ENCODE measurements at places on chromosomes 3 and 15.

- DNase-seq, result no peak
Observed at GRCh38 chr15:73335471-73335870, 33.3 kb downstream of the HCN4 start.

DNA sequence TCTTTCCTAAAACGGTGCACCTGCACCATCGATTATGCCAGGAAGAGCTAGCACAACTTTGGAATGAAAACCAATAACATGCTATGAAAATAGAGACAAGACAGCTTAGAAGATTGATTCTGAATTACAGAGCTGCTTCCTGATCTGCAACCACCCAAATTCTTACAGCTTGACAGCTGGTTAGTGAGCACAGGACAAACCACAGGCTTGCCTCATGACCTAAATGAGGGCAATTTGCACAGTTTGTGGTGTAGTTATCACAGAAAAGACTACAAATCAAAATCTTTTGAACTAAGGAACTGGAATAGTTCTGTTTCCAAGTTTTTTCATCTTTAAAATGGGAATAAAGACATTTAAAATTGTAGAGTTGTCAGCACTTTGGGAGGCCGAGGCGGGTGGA, 533.5 kb downstream of the NAALADL2 start:
- no peak for DNase-seq

- DNase-seq, result peak; percentile 57
Observed at GRCh38 chr3:17023006-17023664, 138.4 kb downstream of the PLCL2 start.

DNA sequence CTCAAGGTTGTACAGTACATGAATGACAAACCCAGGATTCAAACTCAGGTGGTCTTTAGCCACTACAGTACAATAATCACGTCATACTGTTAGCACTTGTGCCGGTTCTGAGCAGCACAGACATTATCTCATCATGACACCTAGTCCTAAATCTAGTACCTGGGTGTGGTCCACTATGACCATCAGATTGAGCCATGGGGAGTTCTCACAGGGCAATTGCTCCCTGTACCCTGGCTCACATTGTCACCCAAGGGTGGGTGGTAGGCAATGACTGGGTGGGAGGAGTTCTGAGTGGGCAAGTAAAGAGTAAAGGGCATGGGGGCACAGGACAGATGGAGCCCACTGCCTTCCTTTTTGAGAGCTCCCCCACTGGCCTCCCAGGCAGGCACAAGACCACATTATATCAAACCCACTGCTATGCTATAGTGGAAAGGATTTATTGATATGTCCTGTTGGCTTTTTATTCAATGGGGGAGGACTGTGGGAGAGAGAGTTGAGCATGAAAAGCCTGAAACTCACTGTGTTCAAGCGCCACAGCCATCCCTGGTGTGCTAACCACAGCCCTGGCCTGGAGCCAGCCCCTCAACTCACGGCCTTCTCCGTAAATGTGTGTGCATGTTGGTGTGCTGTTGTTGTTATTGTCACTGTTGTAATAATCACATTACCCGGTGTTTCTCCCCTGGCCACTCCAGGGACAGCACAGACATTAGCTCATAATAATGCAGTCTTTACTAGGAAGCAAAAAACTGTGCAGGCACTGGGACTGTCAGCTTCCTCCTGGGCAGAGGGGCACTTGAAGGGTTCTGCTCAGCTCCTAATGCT, 27.3 kb downstream of the ADCY5 start:
- no peak for DNase-seq

GRCh38 chr15:69154684-69155083, 5.8 kb upstream of the GLCE start:
- no peak for DNase-seq

DNA sequence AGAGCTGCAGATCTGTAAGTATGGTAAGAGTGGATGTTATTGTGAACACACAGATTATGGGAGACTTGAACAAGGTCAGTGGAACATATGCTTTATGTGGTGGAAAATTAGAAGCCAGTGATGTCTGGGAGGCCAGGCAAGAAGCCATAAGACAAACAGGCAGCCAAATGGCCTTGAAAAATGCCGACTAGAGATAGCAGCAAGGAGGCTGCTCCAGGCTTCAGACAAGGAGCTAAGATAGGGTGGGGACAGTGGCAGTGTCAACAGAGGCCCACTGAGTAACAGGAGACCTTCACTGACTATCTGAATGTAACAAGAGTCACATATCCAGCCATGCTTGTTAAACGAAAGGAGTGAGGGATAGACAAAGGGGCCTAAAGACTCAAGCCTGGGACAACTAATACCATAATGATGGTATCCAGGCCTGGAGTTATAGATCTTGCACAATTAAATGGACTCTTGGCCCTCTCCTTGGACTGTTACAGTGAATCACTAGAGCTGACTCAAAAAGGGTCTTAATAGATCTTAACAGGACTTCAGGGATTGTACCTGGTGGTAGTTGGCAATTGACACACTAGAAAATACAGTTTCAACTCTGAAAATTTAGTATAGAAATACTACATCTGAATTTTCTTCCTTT, 50.6 kb downstream of the CFAP20DC start:
- no peak for DNase-seq

DNA sequence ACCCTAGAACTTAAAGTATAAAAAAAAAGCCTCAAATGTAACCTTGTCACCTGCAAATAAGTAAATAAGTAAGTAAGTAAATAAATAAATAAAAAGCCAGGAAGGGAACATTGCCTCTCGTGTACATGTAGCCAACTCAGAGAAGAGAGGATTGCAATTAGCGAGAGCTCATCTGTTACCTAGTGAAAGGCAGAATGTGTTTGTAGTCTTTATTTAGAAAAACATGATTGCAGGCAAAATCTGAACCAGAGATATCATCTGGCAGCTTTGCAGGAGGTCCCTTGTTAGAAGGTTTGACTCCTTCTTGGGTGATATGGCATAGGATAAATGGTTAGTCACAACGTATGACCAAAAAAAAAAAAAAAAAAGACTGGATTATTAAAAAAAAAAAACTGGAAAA, 71.6 kb upstream of the SYN2 start:
- no peak for DNase-seq
